Activated CD4-positive, alpha-beta memory T cell treated with anti-CD3 and anti-CD28 coated beads, Interleukin-2, amount 10 ng/mL, durations not matched to agents 7 days and 5 days (primary cell): ENCODE measurements at places on chromosomes 7 and 10. TPM values are rescaled to one million over a fixed set of nuclear protein-coding genes. Genes with fewer than 3 reads are reported as not detected.
A peak's percentile ranks its signal among the peaks of the same experiment; 100 is the strongest.

DNA sequence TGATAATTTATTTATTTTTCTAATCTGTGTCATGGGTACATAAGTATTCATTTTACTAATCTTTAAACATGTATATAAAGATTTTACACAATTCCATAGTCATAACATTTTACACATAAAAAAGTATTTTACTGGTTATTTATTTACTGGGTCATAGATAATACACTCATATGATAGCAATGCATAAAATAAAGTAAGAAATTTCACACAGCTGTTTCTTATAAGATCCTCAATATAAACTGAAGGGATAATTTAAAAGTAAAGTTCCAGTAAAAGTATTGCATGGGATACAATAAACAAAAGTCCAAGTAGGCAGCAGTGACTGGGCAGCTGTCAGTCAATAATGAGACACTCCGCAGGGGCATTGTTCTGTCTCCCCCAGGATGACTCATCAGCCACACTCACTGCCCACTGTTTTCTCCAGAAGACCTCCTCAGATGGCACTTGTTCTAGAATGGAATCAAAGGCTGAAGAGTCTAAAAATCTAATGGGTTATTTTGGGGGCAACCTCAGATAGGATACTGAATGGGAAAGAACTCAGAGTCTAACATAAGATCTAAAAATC, 32.7 kb downstream of the DPY19L1 start:
- peaks cover 5% of the 10 kb centered on the region for H3K36me3 ChIP-seq
- DNase-seq = no peak
- H3K4me3 ChIP-seq = no peak overlapping the region
- H3K27ac ChIP-seq = no peak overlapping the region
- no peaks in the 10 kb centered on the region for H3K4me1 ChIP-seq

- no peak overlapping the region for H3K4me3 ChIP-seq
- DNase-seq = peak; percentile 47
- peaks cover 46% of the 10 kb centered on the region for H3K36me3 ChIP-seq
- H3K27ac ChIP-seq = peak overlapping the region; percentile 46
- no peaks in the 10 kb centered on the region for H3K27me3 ChIP-seq
- H3K4me1 ChIP-seq = peaks cover 66% of the 10 kb centered on the region
Observed at GRCh38 chr10:50325449-50326171, 74.3 kb upstream of the ASAH2 start.

GRCh38 chr10:102133373-102134195, 744 bp downstream of the PPRC1 start:
- peak overlapping the region; percentile 96 for H3K27ac ChIP-seq
- peaks cover 46% of the 10 kb centered on the region for H3K4me1 ChIP-seq
- peak overlapping the region; percentile 98 for H3K4me3 ChIP-seq
- H3K36me3 ChIP-seq = peaks cover 25% of the 10 kb centered on the region

GRCh38 chr10:63738410-63738809, 217.2 kb downstream of the REEP3 start:
- H3K27ac ChIP-seq = no peak overlapping the region
- H3K4me1 ChIP-seq = no peaks in the 10 kb centered on the region
- no peak overlapping the region for H3K4me3 ChIP-seq
- H3K27me3 ChIP-seq = peaks cover 4% of the 10 kb centered on the region
- no peak for DNase-seq

DNA sequence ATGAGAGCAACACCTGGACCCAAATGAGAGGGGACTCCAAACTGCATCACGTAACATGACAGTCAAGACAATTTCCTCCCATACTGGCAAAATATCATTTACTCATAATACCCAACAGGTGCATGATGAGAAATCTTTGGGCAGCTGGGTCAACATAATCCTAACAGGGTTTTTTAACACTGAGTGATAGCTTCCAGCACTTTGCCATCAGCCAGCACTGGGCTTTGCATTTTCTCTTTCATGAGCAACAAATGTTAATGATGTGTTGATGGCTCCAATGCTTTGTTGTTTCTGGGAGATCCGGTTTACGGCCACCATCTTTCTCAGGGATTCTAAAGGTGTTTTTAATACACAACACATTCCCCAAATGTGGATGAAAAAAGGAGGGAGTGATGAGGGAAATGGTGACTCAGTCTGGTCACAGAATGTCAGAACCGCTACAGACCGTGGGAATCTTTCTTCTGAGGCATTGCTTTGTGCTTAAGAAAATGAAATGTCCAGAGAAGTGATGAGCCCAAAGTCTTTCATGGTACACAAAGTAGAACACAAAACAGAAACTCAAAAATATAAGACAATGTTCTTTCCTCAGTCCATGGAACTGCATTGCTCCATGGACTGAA, 705.7 kb upstream of the IGFBP3 start:
- H3K4me3 ChIP-seq = no peak overlapping the region
- H3K4me1 ChIP-seq = no peaks in the 10 kb centered on the region
- H3K27me3 ChIP-seq = no peaks in the 10 kb centered on the region
- DNase-seq = no peak

The CHCHD3 gene
- 41.5 TPM for total RNA-seq

The CNNM1 gene
- total RNA-seq = 0.08 TPM

- H3K4me1 ChIP-seq = no peaks in the 10 kb centered on the region
- no peak overlapping the region for H3K27ac ChIP-seq
- no peak for DNase-seq
- H3K4me3 ChIP-seq = no peak overlapping the region
- no peaks in the 10 kb centered on the region for H3K36me3 ChIP-seq
Observed at GRCh38 chr7:80929619-80930018, 10.8 kb upstream of the SEMA3C start.

The MBL2 gene
- total RNA-seq = not detected

DNA sequence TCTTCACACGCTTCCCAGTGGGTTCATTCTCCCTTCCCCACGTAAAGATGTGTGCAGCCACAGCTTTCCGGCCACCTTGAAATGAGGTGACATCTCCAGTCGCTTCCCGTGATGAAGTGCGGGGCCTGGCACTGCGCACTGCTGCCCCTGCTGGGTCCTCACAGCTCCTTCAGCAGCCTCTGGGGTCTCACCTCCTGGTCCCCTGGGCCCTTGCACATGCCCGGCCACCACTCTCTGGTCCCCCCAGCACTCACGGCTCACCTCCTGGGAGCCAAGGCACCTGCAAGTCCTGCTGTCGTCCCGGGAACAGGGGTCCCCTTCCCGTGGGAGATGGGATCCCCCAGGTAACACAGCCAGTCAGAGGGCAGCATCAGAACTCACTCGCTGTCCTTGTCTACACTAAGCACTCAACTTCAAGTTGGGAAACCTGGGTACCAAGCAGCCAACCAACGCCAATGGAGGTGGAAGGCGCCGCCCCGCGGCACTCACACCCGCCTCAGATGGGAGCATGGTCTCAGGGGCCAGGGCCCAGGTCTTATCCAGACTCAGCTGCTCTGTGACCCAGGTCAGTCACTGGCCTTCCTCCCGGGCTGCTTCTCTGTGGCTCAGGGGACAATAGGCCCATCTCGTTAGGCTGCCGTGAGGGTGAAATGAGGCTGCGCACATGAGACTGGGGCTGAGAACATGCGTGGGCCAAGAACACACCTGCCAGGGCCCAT, 176.2 kb downstream of the PTPRN2 start:
- H3K27ac ChIP-seq = no peak overlapping the region
- no peak for DNase-seq
- H3K4me1 ChIP-seq = no peaks in the 10 kb centered on the region
- no peak overlapping the region for H3K4me3 ChIP-seq
- H3K36me3 ChIP-seq = no peaks in the 10 kb centered on the region

The FFAR4 gene
- not detected for total RNA-seq

The CPED1 gene
- total RNA-seq = not detected

DNA sequence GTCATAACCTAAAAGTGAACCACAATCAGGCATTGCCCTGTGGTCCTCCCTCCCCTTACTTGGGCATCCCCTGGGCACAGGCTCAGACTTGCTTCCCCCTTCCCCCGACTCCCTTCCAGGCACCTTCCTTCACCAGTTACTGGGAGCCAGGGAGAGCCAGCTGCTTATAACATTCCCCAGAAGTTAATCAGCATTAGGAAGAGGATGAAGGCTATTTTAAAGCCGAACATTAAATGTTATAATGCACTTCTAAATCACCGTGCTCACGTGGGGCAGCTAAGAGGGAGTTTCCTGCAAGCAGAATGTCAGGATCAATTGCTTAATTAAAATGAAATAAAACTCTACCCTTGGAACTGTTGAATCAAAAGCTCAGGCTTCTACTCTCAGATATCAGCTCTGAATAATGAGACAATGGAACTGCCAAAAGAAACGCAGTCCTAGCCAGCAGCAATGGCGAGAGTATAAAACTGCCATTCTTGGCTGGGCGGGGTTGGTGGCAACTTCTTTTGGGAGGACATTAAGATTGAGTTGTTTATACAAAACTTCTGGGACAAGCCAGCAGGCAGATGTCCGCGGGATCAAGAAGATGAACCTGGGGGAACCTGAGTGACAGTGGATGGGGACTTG, 169.5 kb downstream of the FANK1 start:
- H3K27me3 ChIP-seq = no peaks in the 10 kb centered on the region
- no peak overlapping the region for H3K4me3 ChIP-seq
- H3K27ac ChIP-seq = no peak overlapping the region
- H3K4me1 ChIP-seq = no peaks in the 10 kb centered on the region
- H3K36me3 ChIP-seq = no peaks in the 10 kb centered on the region

DNA sequence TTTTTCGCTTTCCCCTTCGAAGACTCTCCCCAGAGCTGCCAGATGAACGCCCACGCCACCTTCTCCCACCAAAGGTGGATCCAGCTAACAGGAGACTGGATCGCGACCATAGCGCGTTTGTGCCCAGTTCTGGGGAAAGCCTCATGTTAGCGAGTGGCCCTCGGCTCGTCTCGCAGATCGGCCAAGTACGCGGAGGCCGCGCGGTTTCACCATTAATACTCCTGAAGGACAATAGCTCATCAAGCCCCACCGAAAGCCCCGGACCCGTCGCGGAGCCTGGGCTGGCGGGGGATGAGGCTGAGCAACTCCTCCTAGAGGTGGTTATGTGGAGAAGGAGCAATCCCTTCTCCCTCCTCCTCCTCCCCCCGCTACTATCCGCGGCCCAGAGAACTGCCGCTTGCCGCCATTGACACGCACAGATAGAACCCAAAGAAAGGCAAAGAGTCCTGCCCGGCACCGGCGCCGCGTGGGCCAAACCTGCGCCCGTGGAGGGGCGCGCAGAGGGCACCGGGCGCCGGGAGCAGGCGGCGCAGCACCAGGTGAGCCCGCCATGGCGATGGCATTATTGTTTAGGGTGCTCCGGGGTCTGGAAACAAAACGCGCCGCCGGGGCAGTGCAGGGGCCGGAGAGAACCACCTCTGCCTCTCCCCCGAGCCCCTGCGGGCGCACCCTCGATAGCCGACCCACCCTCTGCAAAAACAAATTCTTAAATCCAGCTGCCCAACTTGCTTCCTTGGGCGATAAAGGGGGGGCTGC, at the start of gene MACROH2A2:
Gene MACROH2A2, plus strand, starts transcription at position 385 of the 756 bp plus-strand sequence. CDS start 22,813 bp downstream, outside the sequence.
- peak; percentile 22 for DNase-seq
- H3K27me3 ChIP-seq = peaks cover 47% of the 10 kb centered on the region
- H3K4me3 ChIP-seq = peak within 1 kb of the TSS; percentile 80
- no peak within 1 kb of the TSS for H3K27ac ChIP-seq
- peaks cover 3% of the 10 kb centered on the region for H3K36me3 ChIP-seq
- peaks cover 12% of the 10 kb centered on the region for H3K4me1 ChIP-seq

The WNT16 gene
- not detected for total RNA-seq

GRCh38 chr7:116142850-116143249, 67.5 kb upstream of the TES start:
- H3K27me3 ChIP-seq = no peaks in the 10 kb centered on the region
- H3K4me1 ChIP-seq = peaks cover 47% of the 10 kb centered on the region
- DNase-seq = peak; percentile 37
- no peak overlapping the region for H3K4me3 ChIP-seq
- H3K36me3 ChIP-seq = peaks cover 3% of the 10 kb centered on the region

GRCh38 chr7:82559193-82559805, 115.7 kb upstream of the CACNA2D1 start:
- no peak overlapping the region for H3K4me3 ChIP-seq
- DNase-seq = no peak
- H3K36me3 ChIP-seq = no peaks in the 10 kb centered on the region
- H3K27me3 ChIP-seq = no peaks in the 10 kb centered on the region
- no peaks in the 10 kb centered on the region for H3K4me1 ChIP-seq

DNA sequence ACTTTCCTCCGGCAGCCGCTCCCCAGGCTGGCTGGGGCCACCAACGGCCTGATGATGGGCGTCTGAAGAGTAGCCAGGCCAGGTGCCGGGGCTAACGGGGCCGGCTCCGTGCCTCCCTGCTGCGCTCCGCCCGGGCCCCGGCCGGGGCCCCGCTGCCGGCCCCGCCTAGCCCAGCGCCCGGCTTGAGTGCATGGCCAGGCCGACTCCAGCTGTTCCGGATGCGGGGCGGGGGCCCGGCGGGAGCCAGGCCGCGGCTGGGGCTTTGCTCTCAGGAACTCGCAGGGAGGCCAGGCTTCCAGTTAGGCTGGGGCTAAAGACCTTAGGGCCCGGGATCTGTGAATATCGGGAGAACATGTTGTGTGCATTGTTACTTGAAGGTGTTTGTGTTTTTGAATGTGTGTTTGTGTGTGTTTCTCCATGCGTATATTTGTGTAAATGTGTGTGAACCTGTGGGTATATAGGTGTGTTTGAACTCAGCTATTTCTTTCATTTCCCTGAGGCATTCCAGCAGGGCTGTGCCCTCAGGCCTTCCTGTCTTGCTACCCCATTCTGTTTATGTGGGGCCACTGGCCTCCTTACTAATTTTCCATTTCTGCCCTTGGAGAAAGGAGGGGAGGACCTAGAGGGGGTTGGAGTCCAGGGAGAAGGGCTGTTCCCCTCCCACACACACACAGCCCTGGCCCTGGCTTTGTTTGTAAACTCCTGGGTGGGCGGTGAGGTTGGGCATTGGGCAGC, 1.1 kb upstream of the LBX1 start:
- DNase-seq = no peak
- peaks cover 6% of the 10 kb centered on the region for H3K36me3 ChIP-seq
- H3K4me1 ChIP-seq = peaks cover 26% of the 10 kb centered on the region
- peaks cover 79% of the 10 kb centered on the region for H3K27me3 ChIP-seq

GRCh38 chr7:149261829-149262617, at the start of gene ZNF783:
TSS of gene ZNF783 (plus strand) at chr7:149262196. CDS start at chr7:149262334, 138 bp downstream.
- H3K4me1 ChIP-seq = peaks cover 33% of the 10 kb centered on the region
- peaks cover 11% of the 10 kb centered on the region for H3K36me3 ChIP-seq
- DNase-seq = peak; percentile 88
- peak within 1 kb of the TSS; percentile 79 for H3K4me3 ChIP-seq

The COPS6 gene
- 81.7 TPM for total RNA-seq

The ERVW-1 gene
- not detected for total RNA-seq

DNA sequence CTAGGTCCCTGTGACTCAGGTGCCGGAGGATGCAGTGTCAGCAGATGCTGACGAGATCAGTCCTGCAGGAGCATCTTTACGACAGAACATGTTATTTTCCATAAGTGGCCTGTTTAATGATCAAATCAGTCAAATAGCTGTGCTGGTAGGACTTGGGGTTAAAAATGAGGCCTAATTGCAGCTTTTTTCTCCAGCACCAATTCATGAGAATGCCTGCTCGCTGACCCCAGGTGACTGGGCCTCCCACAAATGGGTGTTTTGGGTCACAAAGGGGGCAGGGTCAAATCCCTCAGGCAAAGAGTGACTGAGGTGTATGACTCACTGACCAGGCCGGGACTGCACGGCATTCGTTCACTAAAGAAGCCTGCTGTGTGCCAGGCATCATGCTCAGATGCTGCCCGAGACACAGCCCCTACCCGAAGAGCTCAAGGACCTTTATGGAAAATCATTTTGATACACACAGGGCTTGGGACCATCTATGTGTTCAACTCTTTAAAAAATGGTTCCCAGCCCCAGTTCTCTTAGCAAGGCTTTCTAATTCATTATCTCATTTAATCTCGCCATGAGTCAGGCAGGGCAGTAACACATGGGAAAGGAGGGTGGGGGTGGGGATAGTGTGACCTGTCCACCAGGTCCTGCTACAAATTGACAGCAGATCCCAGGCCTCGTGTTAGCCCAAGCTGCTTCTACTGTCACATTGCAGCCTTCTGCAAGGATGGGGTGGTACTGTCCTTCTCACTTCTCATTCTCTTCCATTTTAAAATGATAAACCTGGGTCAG, 21.1 kb downstream of the ZNF775 start:
- DNase-seq = no peak
- H3K36me3 ChIP-seq = peaks cover 4% of the 10 kb centered on the region
- peaks cover 25% of the 10 kb centered on the region for H3K4me1 ChIP-seq
- no peaks in the 10 kb centered on the region for H3K27me3 ChIP-seq
- H3K27ac ChIP-seq = no peak overlapping the region
